NT2/D1 (cell line): ENCODE measurements at places on chromosomes 7 and 10.

GRCh38 chr10:85888004-85888403 lies 478.6 kb downstream of the GRID1 start:
- no peak for DNase-seq

- peak; percentile 79 for DNase-seq
Observed at GRCh38 chr7:28062197-28062991, 118.2 kb downstream of the JAZF1 start.

DNA sequence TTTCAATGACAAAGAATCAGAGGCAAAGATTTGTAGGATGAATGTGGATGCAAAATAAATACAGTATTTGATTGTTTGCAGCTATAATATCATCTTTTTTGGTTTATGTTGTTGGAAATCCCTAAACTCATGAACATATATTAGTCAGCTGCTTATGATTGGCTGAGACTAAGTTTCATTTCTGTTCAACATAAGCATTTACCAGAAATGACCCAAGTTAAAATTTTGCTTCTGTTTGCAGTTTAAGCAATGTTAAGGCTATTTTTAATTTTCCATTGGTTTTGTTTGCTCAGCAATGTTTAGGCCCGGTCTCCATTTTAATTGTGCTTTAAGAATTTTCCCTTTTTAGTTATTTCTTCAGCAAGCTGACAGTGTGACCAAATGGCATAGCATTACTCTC lies 22.0 kb downstream of the GIMAP6 start:
- no peak for DNase-seq

DNA sequence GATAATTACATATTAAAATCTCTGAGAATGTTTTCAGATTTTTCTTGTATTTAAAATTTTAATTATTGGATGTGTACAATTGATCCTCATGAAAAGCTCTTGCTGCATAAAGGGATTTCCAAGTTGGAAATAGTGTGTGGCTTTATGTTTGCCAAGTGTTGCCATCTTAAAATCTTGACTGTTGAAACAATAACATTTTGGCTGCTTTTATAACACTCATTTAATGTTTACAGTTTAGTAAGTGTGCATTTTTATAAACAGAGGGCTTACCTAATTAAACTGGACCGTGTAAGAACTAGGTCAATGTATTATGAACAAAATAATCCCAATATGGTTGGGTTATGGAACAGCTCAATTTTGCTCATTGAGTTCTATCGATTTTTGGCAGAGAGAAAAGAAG lies 23.9 kb downstream of the SEMA3A start:
- DNase-seq: no peak

- DNase-seq: no peak
Observed at GRCh38 chr7:48042216-48042615, 6.9 kb downstream of the C7orf57 start.
